ENCODE measurements at places on chromosomes 2 and 18. TPM values are rescaled to one million over a fixed set of nuclear protein-coding genes. Genes with fewer than 3 reads are reported as not detected.

MARCHF4 gene
- total RNA-seq: 0.89 TPM

DQX1 gene
- total RNA-seq: not detected

FLACC1 gene
- 0.89 TPM for total RNA-seq

MYOM1 gene
- total RNA-seq: 0.13 TPM

NYAP2 gene
- total RNA-seq: not detected

LYG2 gene
- not detected for total RNA-seq

CXCR1 gene
- total RNA-seq: not detected

REG1B gene
- not detected for total RNA-seq

RNF25 gene
- 25.7 TPM for total RNA-seq

COL5A2 gene
- 239 TPM for total RNA-seq

DSC3 gene
- 5.4 TPM for total RNA-seq

ANKRD30BL gene
- total RNA-seq: not detected

Data from mesangial cell (primary cell).